ENCODE measurements at places on chromosomes 5 and 9.

DNA sequence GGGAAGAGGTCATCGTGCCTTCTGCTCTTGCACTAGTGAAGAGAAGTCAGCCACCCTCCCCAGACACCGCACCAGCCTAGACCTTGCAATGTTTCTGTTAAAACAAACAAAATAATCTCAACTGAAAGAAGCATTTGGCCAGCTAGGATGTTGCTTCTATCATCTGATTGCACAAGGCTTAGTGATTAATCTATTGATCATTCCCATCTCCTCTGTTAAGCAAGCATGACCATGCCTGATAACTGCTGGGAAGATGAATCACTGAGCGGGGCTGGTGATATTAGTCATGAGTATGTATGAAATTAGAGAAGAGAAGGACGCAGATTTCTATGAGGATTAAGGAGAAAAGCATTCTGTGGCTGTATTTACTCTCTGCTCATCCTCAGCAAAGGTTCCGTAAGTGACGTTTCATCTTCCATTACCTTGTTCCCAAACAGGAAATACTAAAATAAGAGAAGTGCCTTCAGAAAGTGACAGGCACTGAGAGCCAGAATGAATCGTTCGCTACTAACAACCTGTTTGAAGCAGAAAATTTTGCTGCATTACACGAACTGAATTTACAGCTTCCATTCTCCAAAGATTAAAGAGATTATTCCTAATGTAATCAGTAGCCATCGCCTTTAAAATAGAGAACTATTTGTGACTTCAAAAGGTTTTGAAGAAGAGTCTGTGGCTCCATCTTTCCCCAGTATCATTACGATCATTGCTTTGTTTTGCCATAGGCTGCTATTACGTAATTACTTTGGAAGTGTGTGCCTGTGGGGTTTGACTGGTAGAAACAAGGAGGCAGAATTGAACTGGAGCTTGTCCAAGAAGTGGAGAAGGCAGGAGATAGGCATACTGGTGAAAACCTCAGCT lies 219.1 kb downstream of the MED10 start:
- DNase-seq = no peak

GRCh38 chr5:18113721-18114120 lies 479.5 kb downstream of the TAF11L14 start:
- DNase-seq = no peak

DNA sequence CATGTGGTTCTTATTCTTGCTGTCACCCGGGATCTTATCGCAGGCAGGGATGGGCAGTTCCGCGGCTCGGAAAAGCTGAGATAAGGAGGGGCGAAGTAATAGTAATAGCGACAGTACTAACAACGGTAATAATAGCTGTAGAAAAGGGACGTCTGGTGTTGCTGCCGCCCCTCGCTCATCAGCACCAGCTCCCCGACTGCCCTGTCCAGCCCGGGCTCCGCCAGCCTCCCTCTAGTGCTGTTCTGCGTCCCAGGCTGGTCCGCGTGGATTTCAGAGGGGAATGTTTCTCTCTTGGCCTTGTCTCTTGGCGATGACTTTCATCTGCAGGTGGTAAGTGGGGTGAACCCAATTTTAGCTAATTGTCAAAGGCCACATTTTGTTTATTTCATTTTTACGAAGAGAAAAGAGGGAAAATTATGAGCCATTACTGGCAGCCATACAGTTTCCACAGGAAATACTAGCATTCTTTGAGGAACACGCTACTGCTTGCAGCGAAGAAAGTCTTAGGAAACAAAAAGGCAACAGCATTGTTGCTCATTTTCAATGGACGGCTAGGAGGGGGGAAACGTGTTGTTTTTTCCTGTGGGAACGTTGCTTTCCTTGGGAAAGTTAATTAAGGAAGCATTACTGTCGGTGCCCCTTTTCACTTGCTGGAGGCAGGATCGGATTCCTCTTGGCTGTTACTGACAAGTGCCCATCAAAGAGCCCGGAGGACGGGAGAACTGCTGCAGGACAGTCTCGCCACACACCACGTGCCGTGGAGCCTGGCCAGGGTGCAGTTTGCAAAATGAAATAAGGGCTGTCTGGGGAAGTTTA lies 762 bp downstream of the SNCAIP start:
- no peak for DNase-seq

DNA sequence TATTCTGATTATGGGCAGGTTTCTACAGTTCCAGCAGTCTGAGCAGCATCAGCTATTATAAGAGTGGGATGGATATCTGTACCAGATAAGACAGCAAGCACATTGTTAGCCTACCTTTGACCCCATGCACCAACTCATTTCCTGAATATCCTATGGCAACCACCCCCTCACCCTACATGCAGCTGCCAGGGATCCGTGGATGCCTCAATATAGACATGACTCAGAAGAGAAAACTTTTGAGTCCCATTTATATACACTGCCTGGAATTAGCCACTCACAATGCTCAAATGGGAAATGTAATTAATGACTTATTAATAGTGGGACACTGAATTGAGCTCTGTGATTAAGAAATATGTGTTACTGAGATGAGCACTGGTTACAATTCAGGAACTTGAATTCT lies 124.4 kb downstream of the SSBP2 start:
- DNase-seq = no peak

DNA sequence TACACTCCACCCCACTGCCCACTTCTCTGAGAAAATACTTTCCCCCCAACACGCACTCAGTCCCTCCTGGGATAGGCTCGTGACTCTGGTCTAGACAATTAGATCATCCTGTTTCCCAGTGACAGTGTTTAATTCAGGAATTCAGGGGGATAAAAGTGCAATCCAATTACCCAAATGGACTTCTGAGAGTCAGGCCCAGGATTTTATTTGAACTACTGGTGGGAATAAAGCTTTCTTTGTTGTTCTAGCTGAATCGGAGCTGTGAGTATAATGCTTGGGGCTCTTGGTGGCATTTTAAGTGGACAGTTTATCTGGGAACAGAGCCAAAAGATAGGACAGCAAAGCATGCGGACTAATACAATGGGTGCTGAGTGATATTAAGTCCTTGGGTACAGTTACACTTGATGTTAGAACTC lies 683.3 kb downstream of the MAT2B start:
- DNase-seq = no peak

DNA sequence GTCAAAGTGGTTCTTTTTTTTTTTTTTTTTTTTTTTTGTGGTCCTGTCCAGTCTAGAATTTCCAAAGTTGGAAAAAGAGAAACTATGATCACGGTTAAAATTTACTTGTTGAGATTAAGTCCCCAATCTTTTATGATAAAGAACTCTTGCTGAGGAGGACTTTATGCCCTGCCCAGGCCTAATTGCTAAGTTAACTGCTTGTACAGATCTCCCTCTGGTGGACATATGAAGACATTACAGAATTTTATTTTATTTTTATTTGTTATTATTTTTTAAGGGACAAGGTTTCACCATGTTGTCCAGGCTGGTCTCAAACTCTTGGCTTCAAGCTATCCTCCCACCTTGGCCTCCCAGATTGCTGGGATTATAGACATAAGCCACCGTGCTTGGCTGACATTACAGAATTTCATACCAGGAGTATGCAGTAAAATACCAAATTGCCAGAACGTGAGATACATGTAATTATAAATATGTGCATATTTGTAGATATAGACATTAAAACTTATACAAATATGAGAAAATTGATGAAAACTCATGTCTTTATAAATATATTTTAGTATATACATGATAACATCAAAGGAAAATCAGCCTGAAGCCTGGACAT lies 91.2 kb downstream of the RFK start:
- DNase-seq = no peak

- no peak for DNase-seq
Measured at GRCh38 chr5:51398875-51399642, 15.8 kb downstream of the ISL1 start.

- DNase-seq = no peak
Measured at GRCh38 chr5:88727705-88728313, 155.2 kb downstream of the MEF2C start.

DNA sequence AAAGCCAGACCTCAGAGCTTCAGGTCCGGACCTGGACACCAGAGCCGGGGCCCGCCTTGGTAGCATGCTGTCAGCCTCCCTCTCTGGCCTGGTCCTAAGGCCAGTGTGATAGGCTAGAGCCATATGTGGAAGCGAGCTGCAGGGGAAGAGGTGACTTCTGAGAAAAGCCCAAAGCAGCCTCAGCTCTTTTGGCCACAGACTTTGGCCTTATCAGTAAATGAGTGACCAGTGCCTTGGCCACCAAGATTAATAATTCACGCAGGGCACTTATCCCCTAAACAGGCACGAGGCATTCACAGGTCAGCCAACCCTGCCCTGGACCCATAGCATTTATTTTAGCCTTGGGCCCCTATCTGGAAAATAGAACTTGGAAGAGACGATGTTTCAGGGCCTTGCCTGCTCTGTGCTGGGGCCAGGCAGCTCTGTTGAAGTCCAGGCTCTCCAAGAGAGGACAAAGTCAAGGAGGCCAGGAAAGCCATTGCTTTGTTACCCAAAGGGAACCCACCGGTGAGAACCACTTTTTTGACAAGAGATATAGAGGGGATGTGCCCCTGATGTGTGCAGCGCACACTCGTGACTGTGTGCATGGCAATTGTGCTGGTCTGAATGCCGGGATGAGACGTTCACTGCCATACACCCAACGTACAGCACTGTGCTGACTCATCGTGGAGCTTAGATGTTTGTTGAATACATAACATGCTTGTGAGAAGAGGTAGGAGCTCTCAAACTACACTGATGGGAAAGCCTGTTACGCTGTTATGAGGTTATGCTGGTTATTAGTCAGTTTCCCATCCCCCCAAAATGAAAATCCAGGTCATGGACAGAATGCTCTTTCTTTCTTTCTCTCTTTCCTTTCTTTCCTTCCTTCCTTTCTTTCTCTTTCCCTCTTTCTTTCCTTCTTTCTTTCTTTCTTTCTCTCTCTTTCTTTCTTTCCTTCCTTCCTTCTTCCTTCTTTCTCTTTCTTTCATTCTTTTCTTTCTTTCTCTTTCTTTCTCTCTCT lies 5.0 kb upstream of the SLC34A1 start:
- no peak for DNase-seq

- no peak for DNase-seq
Measured at GRCh38 chr5:42005561-42006153, 80.6 kb downstream of the FBXO4 start.

All from stimulated activated CD4-positive, alpha-beta T cell treated with anti-CD3 and anti-CD28 coated beads, Interleukin-4, amount 100 ng/mL, for 1 hour (primary cell).